ENCODE measurements at places on chromosomes 13 and 19.
A peak's percentile ranks its signal among the peaks of the same experiment; 100 is the strongest.

DNA sequence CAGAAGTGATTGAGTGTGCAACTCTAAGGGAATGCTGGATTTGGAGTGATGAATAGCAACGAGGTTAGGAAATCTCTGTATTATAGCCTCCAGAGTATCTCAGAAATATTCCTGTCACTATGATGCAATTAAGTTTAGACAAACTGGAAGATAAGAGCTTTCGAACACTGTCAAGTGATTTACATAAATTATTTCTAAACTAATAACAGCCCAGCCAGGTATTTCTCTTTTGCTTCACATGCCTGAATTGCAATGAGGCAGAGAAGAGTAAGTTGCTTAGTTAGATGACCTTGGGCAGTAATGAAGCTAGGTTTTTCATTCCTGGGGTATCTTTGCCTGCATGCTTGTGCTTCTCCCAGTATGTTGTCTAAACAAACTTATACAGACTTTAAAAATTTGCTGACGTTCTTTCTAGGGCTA is 134.5 kb downstream of the LMO7 start:
- DNase-seq = no peak

DNA sequence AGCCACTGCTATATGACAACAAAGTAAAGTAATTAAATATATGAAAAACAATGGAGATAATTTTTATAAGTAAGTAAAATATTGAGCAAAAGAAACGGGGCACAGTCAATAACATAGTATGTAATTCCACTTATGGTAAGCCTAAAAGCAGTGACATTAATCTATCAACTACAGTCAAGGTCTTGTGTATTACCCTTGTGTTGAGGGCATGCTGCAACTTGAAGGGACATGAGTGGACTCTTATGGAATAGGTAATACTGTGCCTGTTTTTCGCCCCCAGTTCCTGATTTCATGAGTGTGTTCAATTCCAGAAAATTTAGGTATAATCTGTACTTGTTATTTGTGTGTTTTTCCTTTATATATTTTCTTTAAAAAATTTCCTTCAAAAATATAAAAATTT is 201.3 kb upstream of the SLITRK6 start:
- DNase-seq = no peak

DNA sequence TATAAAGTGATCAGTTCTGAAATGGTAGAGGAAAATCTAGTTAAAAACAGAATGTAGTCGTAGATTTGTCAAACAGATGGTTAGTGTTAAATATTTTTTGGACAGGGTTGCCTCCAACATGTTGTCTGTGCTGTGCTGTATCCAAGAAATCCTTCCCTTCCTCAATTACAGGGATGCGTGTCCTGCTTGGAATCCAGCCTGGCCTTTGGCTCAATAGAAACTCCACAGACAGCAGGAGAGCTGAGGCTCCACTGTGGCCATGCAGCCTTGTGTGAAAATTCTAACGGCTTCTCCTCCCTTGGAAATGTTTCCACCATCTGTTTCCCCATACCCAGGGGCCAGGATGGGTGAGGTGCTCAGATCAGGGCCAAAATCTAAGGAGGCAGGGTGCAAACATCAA is 67.7 kb upstream of the USP29 start:
- DNase-seq = no peak

DNA sequence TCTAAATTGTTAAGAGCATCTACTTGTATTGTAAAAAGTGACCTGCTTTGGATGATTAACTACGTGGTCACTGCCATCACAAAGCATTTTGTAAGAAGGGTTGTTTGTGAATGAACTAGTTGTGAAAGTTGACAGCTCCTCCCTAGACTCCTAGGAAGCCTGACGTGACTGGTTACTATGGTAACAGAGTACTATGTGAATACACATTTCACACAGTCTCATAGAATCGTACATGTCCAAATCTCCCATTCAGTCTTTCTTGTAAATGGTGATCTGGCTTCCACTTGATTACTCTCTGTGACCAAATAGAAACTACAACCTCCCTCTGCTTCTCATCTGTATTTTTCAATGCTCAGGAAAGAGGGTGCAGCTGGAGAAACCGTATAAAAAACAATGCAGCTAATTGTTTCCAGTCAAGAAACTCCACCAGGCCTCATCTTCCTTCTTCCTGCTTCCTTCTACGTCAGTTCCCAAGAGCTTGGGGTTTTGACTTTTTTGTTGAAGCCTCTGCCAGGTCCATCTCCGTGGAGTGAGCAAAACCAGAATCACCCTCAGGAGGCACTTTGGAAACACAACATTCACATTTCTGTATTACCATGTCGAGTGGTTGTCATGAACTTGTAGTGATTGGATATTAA is 83.4 kb downstream of the GPC6 start:
- no peak for DNase-seq

DNA sequence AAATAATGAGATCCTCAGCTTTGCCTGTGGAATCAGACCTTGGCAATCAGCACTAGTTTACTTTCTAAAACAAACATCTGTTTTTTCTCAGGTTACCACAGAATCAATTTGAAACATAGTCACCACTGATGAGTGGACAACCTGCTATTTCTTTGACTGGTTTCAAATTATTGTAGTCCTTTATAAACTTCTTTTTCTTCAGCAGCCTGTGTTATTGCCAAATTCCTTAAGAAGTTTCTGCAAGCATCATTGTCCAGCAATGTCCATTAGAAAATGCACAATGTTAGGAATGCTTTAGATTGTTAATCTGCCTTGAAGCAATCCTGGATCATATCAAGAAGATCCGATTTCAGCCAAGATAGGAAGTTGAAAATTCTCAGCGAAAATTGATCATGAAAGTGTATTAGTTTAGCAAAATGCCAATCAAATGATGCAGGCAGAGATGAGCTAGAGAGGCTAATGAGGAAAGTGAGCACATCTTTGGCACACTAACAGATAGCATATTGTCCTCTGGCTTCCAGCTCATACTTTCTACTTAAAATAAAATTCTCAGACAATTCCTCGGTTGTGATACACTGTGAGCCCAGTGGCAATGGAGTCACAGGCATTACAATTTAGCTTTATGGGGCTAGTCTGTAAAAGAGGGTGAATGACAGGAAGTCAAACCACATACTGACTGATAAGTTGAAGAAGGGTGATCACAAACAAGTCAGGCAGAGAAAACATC is 270.6 kb downstream of the SLITRK6 start:
- DNase-seq = no peak

- DNase-seq = no peak
Observed at GRCh38 chr13:33349986-33350826, 64.7 kb upstream of the STARD13 start.

DNA sequence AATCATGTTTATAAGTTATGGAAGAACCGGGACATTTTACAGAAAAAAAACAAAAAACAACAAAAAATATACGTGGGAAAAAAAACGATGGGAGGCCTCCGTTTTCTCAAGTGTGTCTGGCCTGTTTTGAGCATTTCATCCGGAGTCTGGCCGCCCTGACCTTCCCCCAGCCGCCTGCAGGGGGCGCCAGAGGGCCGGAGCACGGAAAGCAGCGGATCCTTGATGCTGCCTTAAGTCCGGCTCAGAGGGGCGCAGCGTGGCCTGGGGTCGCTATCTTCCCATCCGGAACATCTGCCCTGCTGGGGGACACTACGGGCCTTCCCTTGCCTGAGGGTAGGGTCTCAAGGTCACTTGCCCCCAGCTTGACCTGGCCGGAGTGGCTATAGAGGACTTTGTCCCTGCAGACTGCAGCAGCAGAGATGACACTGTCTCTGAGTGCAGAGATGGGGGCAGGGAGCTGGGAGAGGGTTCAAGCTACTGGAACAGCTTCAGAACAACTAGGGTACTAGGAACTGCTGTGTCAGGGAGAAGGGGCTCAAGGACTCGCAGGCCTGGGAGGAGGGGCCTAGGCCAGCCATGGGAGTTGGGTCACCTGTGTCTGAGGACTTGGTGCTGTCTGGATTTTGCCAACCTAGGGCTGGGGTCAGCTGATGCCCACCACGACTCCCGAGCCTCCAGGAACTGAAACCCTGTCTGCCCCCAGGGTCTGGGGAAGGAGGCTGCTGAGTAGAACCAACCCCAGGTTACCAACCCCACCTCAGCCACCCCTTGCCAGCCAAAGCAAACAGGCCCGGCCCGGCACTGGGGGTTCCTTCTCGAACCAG is 1.8 kb upstream of the APOE start:
- peak; percentile 50 for DNase-seq

DNA sequence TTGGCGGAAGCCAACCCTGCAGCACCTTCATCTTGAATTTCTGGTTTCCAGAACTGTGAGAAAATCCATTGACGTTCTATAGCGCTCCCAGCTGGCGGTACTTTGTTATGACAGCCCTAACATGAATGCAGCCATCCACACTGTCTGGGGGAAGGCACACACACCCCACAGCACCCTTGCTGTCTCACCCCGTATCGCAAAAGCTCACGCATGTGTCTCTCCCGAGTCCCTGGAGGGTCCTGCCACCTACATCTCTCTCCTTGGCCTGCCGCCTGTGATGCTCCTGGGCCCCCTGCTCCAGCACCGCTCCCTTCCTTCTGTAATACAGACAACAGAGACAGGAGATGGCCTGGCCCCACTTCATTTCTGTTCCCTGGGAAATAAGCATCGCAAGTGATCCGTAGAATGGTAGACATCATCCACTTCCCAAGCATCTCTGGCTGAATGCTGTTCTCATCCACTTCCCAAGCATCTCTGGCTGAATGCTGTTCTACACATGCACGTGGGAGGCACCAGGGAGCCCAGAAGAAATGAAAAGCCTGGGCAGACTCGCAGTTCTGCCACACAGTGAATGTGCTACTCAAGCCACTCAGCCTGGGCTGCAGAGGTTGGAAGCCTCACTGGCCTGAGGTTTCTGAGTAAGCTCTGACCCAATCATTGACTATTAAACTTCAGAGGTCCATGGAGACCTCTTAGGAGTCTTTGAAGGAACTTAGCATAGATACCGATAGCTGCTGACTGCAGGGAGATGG is 29.6 kb downstream of the EPN1 start:
- no peak for DNase-seq

GRCh38 chr13:93225610-93226009 is 997 bp upstream of the GPC6 start:
- no peak for DNase-seq

DNA sequence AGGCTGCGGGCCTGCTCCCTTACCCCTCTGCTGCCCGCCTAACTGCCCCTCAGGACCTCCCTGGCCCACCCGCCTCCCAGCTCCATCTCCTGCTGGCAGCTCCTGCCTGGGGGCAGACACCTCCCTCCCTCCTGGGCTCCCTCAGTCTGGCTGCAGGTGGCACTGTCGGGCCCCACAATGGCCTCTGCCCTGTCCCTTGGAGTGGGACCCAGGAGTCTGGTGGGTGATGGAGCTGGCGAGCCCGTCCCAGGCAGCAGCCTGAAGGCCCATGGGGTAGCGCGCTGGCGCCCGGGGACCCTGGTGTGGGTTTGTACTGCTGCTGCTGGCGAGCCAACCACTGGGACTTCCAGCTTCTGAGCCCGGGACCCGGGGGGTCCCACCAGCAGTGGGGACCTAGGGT is 83.6 kb downstream of the KDM4B start:
- no peak for DNase-seq

DNA sequence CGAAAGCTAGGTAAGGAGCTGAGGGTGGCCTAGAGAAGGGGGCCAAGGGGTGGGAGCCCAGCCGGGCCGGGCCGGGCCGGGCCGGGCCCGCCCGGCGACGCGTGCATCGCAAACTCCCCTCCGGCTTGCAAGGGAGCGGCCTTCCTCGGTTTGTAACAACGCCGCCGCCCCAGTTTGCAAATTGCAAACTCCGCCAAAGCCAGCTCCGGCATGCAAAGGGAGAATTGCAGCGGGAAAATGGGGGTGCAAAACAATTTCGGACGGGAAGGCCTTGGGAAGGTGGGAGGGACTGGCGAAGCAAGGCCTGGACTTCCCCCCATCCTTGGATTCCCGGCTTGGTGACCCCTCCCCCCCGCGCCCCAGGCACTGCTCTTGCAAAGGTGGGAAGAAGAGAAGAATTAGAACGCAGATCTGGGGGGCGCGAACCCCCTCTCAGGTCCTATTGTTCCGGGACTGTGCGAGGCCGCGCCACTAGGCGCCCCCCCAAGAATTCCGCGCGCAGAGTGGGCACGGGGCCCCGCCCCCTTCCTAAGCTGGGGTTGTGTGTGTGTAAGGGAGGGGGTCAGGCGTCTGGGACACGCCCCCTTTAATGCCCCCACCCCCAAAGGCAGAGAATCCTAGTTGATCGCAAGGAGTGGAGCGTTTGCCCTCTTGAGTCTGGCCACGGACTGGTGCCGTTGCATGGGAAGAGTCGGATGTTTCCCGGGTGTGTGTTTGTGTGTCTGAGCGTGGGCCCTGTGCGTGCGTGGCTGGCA is 926 bp downstream of the PRR12 start:
- DNase-seq = no peak

- DNase-seq = no peak
Observed at GRCh38 chr13:79382545-79383275, 23.3 kb downstream of the RBM26 start.

GRCh38 chr13:94599877-94600276 is 1.8 kb upstream of the GPR180 start:
- no peak for DNase-seq

GRCh38 chr13:51829568-51829899 is 15.4 kb downstream of the TMEM272 start:
- DNase-seq = no peak

DNA sequence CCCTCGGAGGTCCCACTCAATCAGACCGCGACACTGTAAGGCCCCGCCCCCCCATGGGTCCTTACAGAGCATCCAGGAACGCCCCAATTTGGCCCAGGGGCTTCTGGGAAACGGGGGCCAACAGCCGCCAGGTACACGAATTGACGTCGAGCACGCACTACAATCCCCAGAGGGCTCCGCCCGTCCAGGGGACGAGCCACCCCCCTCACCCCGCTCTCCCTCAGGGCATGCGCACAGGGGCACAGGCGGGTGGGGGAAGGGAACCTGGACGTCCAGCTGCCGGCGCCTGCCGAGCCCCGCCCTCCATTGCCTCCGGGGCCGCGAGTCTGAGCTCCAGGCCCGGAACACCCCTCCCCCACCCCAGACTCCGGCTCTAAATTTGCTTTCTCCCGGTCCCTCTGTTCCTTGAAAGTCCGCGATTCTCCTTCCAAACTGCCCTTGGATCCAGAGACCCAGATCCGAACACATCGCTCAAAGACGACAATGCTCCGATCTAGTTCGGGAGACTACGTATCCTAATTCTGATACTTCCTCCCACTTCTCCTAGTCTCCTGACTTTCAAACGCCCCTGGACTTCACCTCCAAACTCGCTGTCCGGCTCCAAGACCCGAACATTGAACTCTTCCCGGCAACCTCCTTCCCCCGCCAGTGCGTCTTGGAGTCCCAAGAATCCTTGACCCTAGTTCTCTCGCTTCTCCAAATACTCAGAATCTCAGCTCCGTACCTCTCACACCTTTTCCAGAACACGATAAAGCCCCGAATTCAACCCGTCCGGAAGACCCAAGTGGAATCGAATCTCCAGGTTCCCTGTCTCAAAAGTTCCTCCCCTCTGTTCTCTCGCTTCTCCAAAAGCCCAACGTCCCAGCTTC is 770 bp downstream of the SERTAD3 start:
- peak; percentile 99 for DNase-seq

DNA sequence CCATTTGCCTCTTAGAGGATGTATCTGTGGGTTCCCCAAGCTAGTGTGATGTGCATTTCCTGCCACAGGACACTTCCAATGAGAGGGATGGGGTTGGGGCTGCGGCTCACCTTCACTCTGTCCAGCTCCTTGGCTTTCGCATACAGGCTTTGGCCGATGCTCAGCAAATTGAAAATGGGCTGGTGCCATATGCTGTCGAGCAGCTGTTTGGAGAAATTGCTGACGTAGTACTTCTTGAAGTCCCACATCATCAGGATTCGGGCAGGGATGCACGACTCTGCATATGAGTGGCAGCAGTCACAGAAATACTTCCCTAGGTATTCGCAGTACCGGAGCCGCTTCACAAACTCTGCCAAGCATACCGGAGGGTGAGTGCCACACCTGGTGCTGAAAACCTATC is 37.0 kb downstream of the RUBCNL start:
- no peak for DNase-seq

Measured in GM18507 (cell line).